ENCODE measurements at places on chromosomes 2 and 18.

DNA sequence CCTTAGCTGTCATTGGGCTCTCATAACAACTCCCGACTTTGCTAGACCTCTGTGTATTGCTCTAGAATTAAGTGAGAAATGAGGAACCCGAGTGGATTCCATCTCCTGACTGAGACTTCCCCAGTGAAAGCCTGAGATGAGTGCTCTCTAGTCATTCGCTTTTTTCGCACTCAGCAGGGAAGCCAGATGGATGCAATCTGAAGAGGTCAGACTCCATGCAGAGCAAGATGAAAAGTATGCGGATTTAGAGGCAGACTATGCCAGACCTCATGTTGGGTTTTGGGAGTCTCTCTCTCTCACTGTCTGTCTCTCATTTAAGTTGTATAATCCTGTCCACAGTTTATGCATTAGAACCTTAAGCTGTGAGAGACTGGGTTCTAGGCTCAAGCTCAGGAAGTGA is 88.6 kb downstream of the SLC5A7 start:
- DNase-seq, result no peak

DNA sequence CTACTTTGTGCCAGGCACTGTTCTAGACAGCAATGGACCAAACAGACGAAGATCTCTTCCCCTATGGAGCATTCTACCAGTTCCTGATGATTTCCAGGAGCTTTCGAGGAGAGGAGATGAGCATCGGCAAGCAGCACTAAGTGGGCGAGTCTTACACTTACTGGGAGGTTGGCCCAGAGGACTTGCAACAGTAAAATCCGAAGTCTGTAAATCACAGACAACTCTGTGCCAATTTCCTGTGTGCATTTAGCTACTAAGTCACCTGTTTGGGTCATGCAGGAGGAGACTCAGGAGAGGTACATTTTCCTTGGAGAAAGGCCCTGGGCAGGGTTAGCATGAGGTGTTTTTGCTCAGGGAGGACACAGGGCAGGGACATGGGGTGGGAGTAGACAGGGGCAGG is 58.9 kb downstream of the TRPM8 start:
- DNase-seq, result no peak

- DNase-seq, result no peak
Observed at GRCh38 chr2:127829845-127830246, 18.9 kb upstream of the WDR33 start.

- no peak for DNase-seq
Observed at GRCh38 chr18:35106845-35107148, 65.6 kb downstream of the MAPRE2 start.

- DNase-seq, result no peak
Observed at GRCh38 chr2:176082824-176083751, 674 bp downstream of the EVX2 start.

- DNase-seq, result no peak
Observed at GRCh38 chr2:127581516-127582490, 46.3 kb downstream of the MYO7B start.

GRCh38 chr2:16656784-16657391 is 8.7 kb downstream of the CYRIA start:
- DNase-seq, result no peak

- peak; percentile 19 for DNase-seq
Observed at GRCh38 chr2:72330652-72331051, 183.0 kb upstream of the CYP26B1 start.

DNA sequence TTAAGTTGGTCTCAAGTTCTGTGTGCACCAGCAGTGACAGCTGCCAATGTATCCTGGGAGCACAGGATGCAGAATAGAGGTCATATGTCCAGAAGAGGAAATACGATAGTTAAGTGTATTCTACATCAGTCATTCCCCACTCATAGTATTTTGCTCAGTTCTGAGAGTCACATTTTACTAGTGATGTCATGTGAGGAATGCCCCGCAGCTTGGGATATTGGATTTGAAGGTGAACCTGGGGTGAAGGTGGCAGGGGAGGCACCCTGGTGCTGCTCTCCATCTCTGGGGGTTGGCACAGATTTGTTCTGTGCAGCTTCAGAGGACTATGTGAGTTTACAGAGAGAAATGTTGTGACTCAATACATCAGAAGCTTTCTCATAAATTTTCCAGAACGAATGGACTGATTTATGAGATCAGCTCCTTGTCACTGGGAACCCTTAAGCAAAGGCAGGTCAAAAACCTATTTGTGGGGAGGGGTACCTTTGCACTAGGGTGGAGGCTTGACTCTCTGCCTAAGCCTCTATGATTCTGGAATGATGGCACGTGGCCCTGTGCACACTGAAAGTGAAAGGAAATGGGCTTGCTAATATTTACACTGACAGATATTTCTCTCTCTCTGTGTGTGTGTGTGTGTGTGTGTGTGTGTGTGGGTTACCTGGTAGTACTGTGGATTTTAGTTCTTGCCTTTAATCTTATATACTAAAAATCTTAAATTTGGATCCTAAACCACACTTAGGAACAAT is 95.9 kb downstream of the NEB start:
- DNase-seq, result peak; percentile 11

- DNase-seq, result peak; percentile 2
Observed at GRCh38 chr2:179711375-179711774, 150.0 kb downstream of the ZNF385B start.

DNA sequence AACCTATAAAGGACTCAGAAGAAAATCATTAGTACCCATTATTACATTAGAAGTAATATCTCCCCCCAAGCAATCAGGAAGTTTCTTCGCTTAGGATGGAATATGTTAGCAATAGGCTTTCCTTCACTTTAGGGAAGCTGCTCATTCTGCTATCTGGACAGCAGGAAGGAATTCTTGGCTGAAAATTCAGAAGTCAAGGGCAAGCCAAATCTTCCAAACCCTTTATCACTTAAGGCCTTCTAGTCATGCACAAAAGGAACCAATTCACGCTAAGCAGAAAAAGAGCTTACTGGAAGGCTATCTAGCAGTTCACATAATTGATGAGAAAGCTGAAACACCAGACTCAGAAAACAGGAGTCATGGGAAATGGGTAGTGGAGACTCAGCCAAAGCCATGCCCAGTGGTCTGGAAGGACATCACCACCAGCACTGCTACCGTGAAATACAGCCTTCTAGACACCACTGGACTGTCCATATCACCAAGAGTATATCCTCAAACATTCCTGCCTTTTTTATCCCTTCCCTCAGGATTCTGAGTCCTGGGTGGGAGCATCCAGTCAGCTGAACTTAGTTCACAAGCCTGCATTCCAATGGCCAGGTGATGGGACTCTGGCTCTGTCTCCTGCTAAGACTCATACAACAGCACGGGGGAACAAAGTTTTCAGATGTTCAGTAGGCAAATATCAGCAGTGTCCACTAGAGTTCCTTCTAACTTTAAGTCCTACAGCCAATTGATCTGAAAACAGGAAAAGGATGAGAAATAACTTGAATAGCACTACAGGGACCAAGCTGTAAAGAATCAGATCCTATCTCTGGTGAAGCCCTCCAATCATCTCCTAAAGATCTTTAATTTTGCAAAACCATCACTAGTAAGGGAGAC is 14.8 kb upstream of the ADAM17 start:
- no peak for DNase-seq

DNA sequence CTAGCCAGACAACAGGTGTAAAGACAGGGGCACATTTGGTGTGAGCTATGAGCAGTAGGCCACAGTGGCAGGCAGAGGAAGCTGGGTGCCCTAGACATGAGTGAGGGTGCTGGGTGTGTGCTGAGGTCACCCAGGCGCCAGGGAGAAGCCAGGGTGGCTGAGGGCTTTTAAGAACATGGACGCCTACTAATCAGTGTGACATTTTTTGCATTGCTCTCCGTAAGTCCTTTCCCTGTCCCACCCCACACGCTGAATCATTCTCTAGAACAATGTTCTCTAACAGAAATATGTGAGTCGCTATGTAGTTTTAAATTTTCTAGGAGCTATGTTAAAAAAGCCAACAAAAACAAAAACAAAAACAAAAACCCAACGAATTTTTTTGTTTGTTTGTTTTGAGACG is 204.5 kb upstream of the REV1 start:
- DNase-seq, result no peak

- DNase-seq, result no peak
Observed at GRCh38 chr2:216299588-216299987, 72.7 kb downstream of the MARCHF4 start.

GRCh38 chr2:227783404-227784138 is 30.1 kb upstream of the CCL20 start:
- DNase-seq, result no peak

GRCh38 chr2:33488715-33489540 is 12.5 kb downstream of the RASGRP3 start:
- no peak for DNase-seq

Measured in HT-29 (cell line).